ENCODE measurements at places on chromosomes 3 and 15.

- no peak for DNase-seq
These were observed 190.4 kb downstream of the MEGF11 start for GRCh38 chr15:66063147-66063546.

- no peak for DNase-seq
These were observed 19.8 kb downstream of the MAPKBP1 start for GRCh38 chr15:41794081-41794480.

GRCh38 chr3:14340960-14341708, 61.3 kb upstream of the SLC6A6 start:
- DNase-seq, result no peak

- DNase-seq, result no peak
These were observed 98.9 kb upstream of the CLSTN2 start for GRCh38 chr3:139835830-139836683.

DNA sequence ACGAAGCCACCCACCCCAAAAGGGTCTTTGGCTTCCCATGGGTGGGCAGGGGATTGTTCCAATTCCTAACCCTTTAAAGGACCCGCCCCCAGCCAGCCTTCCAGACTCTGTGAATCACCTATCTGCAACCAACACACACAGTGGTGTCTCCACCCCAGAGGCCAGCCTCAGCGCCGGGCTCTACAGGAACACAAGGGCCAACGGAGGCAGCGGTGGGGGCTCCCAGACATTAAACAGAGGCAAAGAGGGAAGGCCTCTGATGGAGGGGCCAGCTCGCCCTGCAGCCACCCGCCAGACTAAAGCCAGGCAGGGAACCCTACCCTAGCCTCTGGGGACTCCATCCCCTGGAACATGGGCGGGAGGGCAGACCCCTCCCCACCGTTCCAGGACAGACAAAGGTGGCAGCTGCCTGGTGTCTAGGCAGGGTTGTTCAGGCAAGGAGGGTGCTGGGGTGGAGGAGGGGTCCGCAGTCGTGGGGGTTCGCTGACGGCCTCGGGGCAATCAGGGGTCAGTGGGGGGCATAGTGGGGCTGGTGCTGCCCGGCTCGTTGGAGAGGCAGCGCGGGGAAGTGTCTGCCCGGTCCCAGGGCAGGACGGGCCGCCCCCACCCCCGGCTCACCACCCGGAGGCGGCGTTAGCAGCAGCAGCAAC, 448 bp downstream of the SHISA5 start:
- no peak for DNase-seq

DNA sequence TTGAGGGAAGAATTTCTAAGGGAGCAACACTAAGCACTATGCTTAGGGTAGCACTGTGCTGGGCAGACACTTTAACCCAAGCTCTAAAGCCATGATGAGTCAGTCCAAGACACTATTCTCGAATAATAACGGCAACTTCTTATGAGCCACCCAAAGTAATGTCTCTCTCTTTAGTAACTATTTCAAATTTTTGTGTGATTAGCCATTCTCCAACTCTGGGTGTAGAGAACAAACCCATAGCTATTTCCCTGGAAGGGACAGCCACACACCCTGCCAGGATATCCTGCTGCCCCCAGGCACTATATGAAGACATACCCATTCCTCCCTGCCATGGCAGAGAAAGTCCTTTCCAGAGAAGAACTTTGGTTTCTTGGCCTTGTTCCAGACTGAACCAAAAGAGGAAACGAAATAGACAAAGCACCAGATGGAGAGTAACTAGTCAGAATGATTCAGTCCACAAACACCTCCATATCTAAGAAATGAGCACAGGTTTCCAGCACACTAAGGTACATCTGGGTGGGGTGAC, 384.9 kb upstream of the THBS1 start:
- DNase-seq, result no peak

- DNase-seq, result no peak
These were observed 8.5 kb downstream of the BAHD1 start for GRCh38 chr15:40449275-40449674.

- DNase-seq, result no peak
These were observed 65.1 kb upstream of the FAM3D start for GRCh38 chr3:58731673-58732072.

- no peak for DNase-seq
These were observed 55.3 kb upstream of the NUDT16 start for GRCh38 chr3:131326307-131326706.

DNA sequence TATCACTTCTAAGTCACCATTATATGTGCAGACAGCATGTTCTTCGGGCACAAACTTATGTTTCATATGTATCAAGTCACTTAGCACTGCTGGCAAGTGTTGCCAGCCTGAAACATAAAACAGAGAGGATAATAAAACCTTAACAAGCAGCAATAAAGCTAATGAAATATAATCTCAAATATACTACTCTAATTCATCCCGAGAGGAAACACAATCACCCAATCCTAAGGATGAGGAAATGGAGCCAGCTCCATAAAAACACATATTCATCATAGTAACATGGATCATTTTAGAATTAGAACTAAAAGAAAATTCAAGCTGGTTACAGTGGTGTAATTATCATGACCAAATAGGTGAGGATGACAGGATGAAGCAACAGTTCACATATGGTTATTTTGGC, 1072.7 kb downstream of the EPHA3 start:
- DNase-seq, result no peak

GRCh38 chr3:184491867-184492615, 69.5 kb upstream of the EPHB3 start:
- DNase-seq, result no peak

DNA sequence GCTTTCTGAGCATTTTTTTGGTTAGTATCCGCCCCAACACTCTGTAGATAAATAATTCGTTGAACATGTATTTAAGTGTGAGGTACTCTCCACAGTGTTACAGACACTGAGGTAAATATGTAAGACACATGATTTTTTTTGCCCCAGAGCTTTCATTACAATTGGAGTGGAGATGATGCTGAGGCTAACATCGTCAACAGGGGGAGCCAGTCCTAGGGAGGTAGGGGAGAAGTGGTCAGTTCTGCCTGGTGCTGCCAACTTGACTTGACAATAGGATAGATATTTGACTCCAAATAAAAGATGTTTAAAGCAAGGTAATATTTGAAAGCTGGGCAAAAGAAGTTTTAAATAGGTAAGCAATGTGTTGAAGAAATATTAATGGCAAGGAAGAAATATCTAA, 295.7 kb downstream of the UNC13C start:
- DNase-seq, result no peak

GRCh38 chr3:111715911-111716523, 120.9 kb upstream of the ZBED2 start:
- DNase-seq, result peak; percentile 50

- DNase-seq, result no peak
These were observed 111.9 kb downstream of the ARPP21 start for GRCh38 chr3:35751207-35751606.

DNA sequence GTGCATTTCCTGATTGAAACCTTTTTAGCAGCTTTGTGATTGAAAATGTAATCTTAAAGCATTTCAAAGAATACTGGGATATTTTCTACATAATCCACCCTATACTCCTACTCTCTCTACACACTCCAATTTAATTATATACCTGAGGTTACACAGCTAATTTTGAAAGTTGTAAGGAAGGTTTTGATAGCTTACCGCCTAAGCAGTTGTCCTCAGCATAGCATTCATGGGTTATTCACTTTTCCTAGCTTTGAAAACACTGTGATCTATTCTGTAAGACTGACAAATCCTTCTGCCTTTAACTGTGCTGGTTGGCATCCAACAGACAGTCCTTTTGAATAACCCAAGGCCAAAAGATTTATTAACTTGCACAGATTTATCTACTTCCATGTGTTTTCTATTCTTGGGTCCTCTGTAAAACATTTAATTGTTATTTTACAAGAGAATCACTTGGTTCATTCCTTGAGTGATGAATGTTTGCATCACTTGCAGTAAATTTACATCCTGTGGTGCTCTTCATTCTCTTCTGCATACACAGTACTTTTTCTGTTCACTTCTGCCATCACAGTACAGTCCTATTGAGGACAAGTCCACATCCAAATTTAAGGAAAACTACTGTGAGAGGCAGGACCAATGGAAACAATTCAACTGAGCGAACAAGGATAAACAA, 44.8 kb downstream of the SERPINI1 start:
- DNase-seq, result no peak
